Left colon (tissue), 2 donors: ENCODE measurements at places on chromosomes 5 and 9. TPM values are rescaled to one million over a fixed set of nuclear protein-coding genes. Genes with fewer than 3 reads are reported as not detected.

The CYLC2 gene
- not detected for total RNA-seq

The SPINK7 gene
- not detected for total RNA-seq

The MTMR12 gene
- total RNA-seq, result 25.5 TPM

The CDX1 gene
- 423 TPM for total RNA-seq

The SOX30 gene
- 0.28 TPM for total RNA-seq

The LCN9 gene
- total RNA-seq, result not detected

The GPR150 gene
- 0.45 TPM for total RNA-seq

The PCDHGA9 gene
- total RNA-seq, result 1.6 TPM

The PDZD2 gene
- 1.6 TPM for total RNA-seq

The SIT1 gene
- 0.46 TPM for total RNA-seq

The GIN1 gene
- total RNA-seq, result 5.7 TPM

The OR1J1 gene
- not detected for total RNA-seq

The C9orf152 gene
- 54.3 TPM for total RNA-seq

The PIP5K1B gene
- 83.1 TPM for total RNA-seq

The STING1 gene
- total RNA-seq, result 25.0 TPM

The UNC13B gene
- 52.3 TPM for total RNA-seq

The HTR1A gene
- not detected for total RNA-seq

The IFNA2 gene
- total RNA-seq, result not detected

The PCDHA3 gene
- 0.28 TPM for total RNA-seq

The ZNF354B gene
- total RNA-seq, result 10.4 TPM

The FGF1 gene
- 0.09 TPM for total RNA-seq

The MLANA gene
- not detected for total RNA-seq

The NFIB gene
- 45.2 TPM for total RNA-seq
